Activated T-helper 1 cell treated with Interleukin-2 at 50 U/mL for 16 hours (primary cell): ENCODE measurements at places on chromosomes 13 and 19.

DNA sequence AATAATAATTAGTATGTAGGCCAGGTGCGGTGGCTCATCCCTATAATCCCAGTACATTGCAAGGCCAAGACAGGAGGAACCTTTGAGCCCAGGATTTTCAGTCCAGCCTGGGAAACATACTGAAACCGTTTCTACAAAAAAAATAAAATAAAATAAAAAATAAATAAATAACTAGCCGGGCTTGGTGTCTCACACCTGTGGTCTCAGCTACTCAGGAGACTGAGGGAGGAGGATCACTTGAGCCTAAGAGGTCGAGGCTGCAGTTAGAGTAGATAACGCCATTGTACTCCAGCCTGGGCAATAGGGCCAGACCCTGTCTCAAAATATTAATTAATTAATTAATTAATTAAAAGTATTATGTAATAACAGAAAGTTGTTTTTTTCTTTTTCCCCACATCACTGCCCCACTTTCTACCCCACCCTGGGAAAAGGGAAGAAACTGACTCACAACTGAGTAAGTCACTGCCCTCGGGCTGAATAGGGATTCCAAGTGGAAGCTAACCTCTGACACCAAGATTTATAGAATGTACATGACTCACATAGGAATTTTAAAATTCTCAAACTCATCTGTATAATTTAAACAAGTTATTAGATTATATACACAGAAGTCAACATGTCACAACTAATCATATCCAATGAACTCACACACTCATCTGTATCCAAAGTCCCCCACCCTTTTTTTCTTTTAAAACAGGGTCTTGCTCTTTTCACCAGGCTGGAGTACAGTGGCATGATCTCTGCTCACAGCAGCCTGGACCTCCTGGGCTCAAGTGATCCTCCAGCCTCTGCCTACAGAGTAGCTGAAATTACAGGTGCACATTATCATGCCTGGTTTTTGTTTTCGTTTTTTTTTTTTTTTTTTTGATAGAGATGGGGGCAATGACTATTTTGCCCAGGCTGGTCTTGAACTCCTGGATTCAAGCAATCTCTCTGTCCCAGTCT is 12.5 kb downstream of the ZNF611 start:
- no peak for DNase-seq

- DNase-seq = no peak
Measured at GRCh38 chr19:28612275-28612769, 600.6 kb downstream of the UQCRFS1 start.

DNA sequence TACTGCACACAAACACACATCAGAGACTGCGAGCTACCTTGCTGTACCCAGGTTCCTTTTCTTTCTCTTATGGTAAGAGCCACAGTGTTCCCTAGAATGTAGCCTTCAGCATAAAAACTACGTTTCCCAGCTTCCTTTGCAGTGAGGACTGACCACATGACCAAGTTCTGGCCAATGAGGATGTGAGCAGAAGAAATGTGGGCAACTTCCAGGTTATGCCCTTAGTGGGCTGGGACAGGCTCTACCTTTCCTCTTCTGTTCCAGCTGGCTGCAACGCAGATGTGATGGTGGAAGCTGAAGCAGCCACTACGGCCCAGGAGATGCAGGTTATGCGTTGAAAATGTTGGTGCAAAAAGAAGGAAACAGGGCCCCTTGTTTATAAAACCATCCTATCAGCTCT is 27.5 kb downstream of the VRK3 start:
- no peak for DNase-seq

DNA sequence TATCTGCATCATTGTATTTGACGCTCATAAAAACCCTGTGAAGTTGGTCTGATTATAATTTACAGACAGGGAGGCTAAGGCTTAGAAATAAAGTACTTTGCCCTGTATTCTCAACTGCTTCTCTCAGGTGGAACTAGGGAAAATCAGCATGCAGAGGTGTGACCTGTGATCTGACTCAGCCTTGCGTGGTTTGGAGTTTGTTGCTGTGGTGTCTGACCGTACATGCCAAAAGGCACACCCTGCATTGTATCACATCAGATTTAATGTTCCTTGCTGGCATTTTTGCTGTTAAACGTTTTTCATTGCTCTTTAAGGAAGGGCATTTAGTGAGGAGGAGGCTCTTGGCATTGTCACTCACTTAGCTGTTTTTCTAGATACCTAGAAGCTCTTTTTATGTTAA is 58.8 kb upstream of the C1QTNF9B start:
- DNase-seq = no peak

DNA sequence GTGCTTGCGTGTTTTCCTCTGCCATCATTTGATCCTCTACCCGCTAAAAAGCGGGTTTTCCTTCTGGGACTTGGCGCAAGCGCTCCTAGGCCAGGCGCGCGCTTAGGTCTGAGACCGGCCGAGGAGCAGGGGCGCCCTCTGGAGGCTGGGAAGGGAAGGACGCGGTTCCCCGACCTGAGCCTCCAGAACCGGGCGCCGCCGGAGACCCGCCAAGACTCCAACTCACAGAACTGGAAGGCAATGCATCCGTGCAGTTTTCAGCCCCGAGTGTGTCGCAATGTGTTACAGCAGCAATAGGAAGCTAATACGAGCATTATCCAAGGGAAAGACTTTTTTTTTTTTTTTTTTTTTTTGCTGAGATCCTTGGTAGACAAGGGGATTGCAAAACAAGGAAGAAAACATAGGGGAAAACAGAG is 190.9 kb downstream of the COL4A1 start:
- peak; percentile 5 for DNase-seq

DNA sequence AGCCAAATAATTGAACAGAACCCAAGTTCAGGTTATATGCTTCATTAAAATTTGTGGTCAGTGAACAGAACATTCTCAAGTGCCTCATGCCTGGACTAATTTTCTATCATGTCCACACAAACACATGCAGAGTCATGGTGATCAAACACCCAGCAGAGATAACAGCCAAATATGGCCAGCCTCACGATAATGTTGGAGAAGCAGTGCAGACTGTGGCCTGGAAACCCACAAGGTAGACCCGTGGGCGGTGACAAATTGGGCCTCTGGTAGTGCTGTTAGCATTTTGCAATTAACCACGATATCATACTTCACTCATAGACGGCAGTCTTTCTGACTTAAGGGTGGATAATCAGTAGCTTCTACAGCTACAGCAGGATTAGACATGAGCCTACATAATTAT is 35.0 kb upstream of the VWA8 start:
- no peak for DNase-seq

GRCh38 chr19:54029930-54030490 is 33.7 kb downstream of the VSTM1 start:
- peak; percentile 28 for DNase-seq

DNA sequence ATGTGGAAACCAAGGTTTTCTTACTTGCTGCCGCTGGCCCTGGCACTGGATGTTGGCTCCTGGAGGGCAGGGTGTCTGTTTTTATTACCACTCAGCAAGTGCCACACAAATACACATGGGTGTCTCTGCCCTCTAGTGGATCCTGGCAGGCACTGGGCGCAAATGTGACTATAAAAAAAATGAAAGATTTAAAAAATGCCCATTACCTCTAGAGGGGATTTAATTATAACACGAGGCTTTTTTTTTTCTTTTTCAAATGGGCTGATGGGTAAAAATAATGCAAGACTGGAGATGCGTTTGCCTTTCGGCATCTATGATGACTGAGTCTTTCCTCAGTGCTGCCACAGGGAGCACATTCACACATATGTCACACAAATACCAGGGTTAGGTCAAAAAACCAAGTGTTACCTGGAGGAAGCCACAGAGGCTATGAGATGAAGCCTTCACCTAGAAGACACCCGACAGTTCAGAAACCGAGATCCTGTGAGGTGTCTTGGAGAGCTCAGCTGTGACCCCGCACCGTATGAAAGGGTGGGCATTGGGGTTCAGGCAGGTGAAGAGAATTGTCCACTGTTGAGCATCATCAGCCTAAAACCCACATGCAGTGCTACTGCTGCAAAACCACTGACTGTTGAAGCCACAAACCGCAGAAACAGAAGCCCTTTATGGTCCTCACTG is 25.7 kb downstream of the CHAMP1 start:
- DNase-seq = peak; percentile 7

DNA sequence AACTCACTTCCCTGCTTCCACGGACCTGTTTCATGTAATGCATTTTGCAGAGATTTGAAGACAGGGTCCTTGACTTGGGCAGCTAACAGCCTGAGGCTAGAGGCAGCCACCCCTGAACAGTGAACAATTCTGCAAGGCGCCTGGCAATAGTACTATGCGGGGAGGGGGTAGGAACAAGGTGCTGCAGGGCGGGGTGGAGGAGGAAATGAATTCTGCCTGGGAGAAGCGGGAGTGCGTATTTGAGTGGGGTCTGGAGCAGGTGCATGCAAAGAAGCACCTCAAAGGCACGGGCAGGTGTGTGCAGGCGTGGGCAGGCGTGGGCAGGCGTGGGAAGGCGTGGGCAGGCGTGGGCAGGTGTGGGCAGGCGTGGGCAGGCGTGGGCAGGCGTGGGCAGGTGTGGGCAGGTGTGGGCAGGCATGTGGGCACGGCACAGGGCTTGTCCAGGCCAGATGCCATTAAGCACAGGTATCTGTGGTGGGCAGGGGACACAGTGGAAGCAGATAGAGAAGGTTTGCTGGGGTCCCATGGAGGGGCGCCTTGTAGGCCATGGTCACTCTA is 130.4 kb upstream of the GJB6 start:
- no peak for DNase-seq

- DNase-seq = no peak
Measured at GRCh38 chr13:91014696-91015095, 332.8 kb upstream of the MIR17HG start.

DNA sequence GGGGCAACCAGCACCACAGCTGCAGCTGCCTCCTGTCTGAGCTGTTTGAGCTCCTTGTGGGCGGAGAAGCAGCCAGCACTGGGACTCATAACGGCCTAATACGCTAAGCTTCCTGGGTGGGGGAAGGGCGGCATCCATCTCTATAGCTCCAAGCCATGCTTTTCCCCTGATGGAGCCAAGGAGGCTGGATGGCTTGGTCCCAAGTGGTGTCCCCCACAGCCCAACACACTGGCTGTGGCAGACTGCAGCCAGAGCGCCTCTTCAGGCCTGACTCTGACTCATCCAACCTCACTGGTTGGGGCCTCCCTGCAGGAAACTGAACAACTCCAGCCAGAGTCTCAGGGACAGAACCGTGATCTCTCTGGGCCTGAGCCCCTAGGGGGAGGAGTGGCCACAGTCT is 537.3 kb downstream of the SUCLA2 start:
- no peak for DNase-seq

DNA sequence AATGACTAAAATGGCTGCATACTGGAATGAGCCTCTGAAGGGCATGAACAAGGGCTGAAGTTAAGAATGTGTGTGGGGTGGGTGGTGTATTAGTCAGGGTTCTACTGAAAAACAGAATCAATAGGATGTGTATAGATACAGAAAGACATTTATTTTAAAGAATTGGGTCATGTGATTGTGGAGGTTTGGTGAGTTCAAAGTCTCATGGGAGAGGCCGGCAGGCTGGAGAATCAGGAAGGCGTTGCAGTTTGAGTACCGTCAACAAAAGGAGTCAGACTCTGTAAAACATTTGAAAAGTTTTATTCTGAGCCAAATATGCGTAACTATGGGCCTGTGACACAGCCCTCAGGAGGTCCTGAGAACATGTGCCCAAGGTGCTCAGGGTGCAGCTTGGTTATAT is 24.5 kb upstream of the CYSLTR2 start:
- DNase-seq = no peak

DNA sequence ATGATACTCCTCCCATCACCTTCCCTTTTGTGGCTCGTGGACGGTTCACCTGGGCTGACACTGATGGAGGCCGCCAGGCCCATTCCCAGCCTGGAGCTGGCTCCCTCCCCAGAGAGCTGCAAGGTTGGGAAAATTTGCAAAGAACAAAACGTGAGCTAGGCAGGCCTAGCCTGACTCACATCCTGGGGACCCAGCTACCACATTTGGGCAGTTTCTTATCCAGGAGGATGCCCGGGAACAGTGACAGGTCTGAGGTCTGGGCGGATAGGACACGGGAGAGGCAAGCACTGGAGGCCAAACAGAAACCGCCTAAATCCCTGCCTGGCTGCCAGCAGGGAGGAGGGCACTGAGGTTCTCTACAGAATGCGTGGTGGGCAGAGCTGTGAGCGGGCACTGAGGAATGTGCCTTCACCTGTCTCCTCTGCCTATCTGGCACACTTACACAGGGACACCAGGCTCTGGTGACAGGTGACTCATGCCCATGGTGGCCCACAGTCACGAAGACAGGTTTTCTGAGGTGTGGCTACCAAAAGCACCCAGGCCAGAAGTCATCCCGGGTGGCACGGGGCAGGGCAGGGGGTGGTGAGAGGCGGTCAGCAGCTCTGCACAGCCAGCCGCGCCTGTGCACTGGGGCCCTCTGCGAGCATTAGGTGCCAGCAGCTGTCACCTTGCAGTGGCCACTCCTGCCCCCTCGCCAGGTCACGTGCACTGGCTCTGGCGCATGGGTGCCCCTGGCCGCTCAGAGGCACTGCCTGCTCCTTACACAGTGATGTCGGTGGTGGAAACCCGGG is 23.2 kb downstream of the SH3GL1 start:
- DNase-seq = no peak

GRCh38 chr13:46562152-46562551 is 9.2 kb downstream of the LRCH1 start:
- no peak for DNase-seq

GRCh38 chr13:108289819-108290218 is 20.3 kb downstream of the TNFSF13B start:
- no peak for DNase-seq

DNA sequence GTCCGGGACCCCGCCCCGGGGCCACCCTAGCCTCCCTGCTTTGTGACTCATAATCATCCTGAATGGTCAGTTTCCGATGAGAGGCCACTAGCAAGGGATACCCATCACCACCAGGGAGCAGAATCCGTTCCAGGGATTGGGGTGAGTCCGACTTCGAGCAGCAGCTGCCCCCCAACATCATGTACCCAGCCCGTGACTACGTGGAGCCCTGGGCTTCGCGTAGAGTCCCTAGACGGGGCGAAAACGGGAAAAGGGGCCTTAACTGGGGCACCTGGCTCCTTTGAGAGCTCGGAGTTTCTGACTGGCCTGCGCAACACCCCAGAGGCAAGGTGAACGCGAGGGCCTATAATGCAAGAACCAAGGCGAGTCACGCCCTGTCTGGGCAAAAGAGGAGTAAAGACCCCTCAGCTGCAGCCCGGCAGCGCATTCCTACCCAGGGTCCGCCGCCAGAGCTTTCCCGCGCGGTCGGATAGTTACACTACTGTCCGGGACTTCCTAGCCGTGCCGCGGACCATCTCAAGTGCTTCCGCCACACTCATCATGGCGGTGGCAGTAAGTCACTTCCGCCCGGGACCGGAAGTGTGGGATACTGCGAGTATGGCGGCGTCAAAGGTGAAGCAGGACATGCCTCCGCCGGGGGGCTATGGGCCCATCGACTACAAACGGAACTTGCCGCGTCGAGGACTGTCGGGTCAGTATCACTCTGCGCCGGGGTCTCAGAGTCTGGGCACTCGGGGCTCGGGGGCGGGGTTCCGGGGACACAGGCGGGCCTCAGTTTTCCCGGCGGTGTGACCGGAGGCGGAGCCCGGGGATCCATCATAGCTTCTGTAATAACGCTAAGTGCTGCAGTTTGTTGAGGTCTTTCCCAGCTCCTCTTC is at the start of gene NDUFA13:
Gene NDUFA13, plus strand, starts transcription at position 584 of the 878 bp plus-strand sequence. Its CDS starts 14 bp downstream, at position 598.
- DNase-seq = peak; percentile 89

- no peak for DNase-seq
Measured at GRCh38 chr13:99018418-99019180, 40.7 kb upstream of the DOCK9 start.

GRCh38 chr13:49904729-49905456 is 31.2 kb downstream of the SPRYD7 start:
- no peak for DNase-seq
